Fibroblast of gingiva (primary cell): ENCODE measurements at places on chromosomes 7 and 10.

- DNase-seq: no peak
Measured at GRCh38 chr7:88759230-88760135, at the start of gene ZNF804B. ZNF804B (plus strand) TSS chr7:88759700; CDS start chr7:88759977, 277 bp downstream.

- peak; percentile 3 for DNase-seq
Measured at GRCh38 chr7:85160223-85160622, 26.6 kb downstream of the SEMA3D start.

DNA sequence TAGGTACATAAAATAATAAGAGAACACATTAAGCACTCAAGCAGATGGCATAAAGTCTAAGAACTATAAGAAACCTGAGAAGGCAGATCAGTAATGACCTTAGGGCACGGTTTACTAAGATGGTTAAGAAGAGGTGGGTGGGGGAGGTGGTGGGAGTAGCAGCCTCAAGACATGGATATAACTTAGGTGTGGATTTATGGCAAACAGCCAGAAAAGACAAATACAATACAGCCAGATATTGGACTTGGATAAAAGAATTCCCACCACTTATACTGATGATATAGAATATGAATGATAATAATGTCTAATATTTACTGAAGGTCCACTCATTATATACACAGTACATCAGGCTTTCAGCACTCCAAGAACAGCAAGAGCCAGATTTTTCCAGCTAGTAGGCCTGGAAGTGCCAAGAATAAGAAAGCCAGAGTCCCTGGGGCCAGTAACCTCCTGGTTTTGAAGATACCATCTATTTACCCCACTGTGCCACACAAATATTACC, 11.9 kb downstream of the DPY19L1 start:
- DNase-seq: no peak

DNA sequence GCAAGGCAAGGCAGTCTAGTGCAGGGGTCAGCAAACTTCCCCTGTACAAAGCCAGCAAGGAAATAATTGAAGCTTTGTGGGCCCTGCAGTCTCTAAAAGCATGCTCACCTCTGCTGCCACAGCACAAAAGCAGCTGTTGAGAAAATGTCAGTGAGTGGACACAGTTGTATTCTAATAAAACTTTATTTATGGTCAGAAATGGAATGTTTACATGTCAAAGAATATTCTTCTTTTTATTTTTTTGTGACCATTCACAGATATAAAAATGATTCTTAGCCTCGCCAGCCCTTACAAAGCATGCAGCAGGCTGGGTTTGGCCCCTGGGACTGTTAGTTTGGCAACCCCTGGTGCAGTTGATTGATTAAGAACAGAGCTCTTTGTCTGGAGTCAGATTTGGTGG, 192.4 kb downstream of the BUB3 start:
- DNase-seq: no peak

GRCh38 chr10:1745780-1746456, 8.6 kb upstream of the ADARB2 start:
- no peak for DNase-seq

DNA sequence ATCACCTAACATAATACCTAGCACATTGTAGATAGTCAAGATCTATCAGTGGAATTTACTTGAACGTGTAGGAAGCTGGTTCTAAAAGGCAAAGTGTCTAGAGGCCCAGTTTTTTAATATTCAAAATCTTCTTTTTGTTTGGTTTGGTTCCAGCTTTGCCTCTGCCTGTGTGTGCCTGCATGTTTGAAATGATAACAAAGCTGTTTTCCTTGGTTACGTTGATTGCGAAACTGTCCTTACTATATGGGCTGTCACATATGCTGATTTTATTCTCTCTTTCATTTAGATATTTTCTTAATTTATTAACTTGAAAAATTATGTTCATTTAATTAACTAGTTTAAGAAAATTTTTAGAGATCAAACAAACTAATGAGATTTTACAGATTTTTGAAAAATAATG, 237.3 kb downstream of the SEMA3A start:
- peak; percentile 52 for DNase-seq

DNA sequence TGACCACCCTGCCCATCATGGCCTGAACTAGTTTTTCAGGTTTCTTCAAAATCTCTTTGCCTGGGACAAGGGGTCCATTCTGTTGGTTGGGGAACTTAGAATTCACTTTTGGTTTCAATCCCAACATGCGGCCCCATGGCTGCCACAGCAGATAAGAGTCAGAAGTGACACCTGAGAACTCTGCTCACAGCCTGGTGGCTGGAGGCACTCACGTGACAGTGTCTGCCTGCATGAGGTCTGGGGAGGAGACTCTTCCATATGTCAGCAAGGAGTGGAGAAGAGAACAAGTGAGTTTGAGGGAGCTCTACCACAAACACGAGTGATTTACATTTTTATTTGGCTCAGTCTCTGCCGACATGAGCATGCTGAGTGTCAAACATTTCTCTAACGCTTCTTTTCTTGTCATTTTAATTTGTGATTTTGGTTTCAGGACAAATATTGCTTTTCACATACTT, 370.4 kb downstream of the TNS3 start:
- DNase-seq: no peak

DNA sequence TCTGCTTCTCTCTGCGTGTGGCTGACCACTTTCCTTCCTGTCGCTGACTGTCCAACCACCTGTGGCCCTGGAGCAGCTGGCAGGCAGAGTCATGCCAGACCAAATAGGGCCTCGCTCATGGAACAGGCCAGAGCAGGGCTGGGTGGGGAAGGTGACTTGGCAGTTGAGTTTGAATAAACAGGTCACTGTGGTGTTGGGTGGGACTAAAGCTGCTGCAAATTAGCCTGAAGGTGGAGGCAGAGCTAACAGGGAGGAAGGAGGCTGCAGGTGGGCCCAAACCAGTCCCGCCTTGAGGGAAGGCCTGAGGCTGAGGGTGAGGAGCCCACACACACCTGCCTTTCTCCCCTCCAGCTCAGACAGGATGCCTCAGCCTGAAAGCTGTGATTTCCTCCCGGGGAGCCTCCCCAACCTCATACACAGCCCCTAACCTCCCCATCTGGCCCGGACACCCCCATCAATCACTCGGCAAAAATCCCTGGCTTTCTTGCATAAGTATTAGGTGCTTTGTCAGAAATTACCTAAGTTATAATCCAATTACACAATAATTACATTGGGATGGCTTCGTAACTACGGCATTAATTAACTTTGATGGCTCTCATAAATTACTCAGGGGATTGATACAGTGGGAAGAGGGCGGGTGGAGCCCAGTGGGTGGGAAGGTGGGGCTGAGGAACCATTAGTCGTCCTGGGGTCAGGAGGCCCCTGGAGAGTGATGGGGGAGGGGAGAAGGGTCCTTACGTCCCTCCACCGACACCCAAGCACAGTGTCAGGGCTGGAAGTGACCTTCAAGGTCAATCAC, 97.7 kb upstream of the PCBD1 start:
- no peak for DNase-seq

DNA sequence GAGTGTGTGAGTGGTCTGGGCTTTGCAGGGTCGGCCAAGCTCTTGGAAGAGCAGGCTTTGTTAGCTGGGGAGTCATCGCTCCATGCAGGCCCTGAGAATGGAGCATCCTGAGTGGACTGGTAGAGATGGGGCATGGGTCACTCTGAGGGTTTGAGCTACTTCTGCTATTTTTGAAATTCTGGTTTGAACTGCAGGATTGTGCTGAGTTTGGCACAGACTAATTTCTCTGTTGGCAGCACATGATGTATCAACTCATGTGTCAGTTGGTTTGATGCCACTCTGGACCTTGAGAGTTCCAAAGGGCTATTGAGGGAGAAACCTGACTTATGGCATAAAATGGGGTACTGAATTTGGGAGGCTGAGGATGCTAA, 56.3 kb downstream of the LRMDA start:
- no peak for DNase-seq

DNA sequence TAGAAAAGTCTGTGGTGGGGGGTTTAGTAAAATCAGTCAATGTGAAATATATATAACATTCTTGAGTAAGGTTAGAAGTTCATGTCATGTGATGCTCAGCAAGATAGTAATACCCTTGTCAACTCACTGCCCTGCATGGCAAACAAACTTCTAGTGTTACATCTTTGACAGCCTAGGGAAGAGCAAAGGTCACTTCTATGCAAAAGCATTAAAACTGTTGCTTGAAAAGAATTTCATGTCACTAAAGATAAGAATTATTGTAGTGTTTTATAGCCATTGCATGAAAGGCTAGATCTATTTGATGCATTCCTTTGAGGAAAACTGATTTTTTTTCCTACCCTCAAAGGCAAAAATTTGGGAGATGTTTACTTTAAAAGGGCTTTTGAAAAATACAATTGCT, 176.0 kb downstream of the SKAP2 start:
- DNase-seq: no peak

GRCh38 chr10:65365878-65366277, 1560.0 kb upstream of the LRRTM3 start:
- no peak for DNase-seq

DNA sequence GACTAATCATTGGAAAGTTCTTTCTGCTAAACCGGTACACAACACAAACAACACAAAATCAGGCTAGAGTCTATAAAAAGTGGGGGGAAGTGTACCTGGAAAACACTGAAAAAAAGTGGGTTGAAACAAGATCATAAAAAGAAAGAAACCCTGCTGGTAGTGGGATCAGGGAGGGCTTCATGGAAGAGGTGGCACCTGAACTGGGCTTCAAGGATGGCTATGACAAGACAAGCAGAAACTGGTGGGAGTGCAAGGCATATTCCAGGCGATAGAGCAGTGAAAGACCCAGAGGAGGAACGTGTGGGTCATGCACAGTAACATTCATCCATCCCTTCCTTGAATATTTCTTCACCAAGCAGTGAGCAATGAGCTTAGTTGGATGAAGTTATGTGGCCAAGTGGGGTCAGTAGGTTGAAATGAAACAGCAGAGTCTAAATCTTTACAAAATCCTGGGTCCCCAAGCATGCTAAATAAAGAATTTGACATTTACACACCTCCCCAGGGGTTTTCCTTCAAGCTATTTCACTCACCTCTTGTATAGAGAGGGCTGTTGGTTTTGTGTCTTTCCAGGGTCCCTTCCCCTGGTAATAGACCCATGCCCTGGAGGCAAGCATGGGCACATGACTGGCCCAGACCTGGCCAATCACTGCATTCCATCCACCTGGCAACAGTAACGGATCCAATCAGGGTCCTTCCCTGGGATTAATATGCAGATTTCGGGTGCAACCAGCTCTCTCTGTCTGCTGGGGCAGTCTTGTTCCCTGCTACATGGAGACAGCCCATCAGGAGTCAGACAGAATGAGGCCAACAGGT, 38.2 kb downstream of the SPOCK2 start:
- DNase-seq: no peak

- no peak for DNase-seq
Measured at GRCh38 chr10:117694190-117694589, 151.6 kb downstream of the EMX2 start.

DNA sequence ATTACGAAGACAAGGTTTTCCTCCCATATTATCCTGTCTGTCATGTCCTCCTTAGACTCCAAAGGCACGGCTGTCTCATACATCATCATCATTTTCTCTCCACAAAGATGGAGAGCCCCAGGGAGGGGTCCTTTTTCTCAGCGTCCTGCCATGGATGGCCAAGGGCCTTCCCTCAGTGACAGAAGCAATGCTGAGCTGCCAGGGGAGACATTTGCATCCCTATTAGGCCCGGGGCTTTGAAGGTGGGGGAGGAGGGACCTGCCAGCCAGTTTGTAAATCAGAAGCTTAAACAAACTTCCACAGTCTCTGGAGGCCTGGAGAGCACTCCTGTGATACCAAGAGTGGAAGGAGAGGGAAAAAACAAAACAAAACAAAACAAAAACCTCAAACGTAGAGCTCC, 112.4 kb upstream of the ADO start:
- no peak for DNase-seq

DNA sequence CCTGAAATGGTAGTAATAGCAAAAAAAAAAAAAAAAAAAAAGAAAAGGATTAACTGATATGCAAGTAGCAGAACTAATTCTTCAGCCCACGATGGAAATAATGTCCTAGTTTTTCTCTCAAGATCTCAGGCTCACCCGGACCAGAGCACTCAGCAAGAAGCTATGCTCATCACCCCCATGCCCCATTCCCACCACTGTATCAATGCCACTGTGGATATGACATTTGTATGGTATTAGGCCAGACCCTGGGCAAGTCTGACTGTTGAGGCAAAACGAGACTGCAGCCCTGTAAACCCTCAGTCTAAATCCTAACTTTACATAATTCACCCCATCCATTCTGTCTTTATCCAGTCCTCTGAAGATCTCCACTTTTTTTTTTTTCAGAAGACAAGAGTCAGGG, 186.1 kb upstream of the KLF14 start:
- DNase-seq: no peak

DNA sequence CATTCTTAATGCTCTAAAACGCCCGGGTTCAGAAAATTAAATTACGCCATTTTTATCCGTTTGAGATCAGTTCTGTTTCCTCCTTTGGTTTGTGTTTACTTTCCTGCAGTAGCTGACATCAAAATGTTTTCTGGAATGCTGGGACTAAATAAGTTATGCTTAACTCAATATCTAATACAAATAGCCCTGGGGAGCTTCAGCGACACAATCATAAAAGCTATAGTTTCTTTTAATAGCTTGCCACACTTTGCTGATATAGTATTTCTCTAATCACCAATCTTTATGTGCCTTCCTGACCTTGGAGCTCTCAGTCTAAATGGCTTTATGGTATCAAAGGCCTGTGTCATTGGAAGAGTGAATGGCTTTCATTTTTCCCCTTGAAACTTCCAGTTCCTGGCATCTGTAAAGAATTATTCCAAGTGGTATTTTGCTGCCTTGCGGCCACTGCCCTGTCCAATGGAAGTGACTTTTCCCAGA, 202.7 kb downstream of the HDAC9 start:
- DNase-seq: no peak

DNA sequence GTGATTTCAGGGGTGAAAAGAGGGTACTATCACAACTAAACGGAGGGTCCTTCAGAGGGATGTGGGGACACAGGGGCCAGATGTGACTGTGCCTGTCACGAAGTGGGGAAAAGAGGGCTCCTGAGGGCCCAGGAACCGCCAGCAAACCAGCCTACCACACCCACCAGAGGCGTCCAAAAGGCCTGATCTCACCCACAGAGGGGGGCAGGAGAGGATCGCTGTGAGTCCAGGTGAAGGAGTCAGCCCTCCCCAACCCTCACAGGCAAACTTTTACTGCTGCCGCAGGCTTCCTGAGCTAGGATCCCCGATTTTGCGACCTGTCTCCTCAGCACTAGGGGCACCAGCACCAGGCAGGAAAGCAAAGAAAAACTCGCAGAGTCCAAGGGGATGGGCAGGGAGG, 64.7 kb downstream of the HIPK2 start:
- no peak for DNase-seq

DNA sequence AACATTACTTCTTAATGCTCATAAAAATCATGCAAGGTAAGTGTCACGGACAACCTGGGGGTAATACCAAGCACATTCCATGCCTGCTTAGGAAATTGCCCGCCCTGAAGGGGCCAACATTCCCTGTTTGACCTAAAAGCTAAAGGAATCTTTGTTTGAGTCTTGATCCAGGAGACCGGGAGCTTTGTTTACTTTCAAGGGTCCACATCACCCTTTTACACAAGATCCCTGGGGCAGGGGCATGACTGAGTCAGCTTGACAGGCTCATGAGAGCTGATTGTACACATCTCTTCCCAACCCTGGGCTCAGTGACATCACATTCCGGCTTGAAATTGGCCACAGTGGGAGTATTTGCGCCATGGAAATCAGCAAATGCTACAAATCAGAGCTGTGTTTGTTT, 248.1 kb upstream of the HABP2 start:
- no peak for DNase-seq

- no peak for DNase-seq
Measured at GRCh38 chr7:25460433-25460832, 232.1 kb upstream of the NPVF start.
